Pancreas (tissue), 10 donors: ENCODE measurements at places on chromosomes 16 and 17. TPM values are rescaled to one million over a fixed set of nuclear protein-coding genes. Genes with fewer than 3 reads are reported as not detected.

Gene NOMO2
- 296 TPM for total RNA-seq

Gene VTN
- 14.5 TPM for total RNA-seq

Gene CCDC154
- 0.85 TPM for total RNA-seq

Gene CCL14
- total RNA-seq: 6.1 TPM

- H3K36me3 ChIP-seq: no peaks in the 10 kb centered on the region
- H3K27ac ChIP-seq: no peak overlapping the region
- H3K4me3 ChIP-seq: no peak overlapping the region
Measured at GRCh38 chr16:53216798-53217197, 162.0 kb downstream of the CHD9 start.

DNA sequence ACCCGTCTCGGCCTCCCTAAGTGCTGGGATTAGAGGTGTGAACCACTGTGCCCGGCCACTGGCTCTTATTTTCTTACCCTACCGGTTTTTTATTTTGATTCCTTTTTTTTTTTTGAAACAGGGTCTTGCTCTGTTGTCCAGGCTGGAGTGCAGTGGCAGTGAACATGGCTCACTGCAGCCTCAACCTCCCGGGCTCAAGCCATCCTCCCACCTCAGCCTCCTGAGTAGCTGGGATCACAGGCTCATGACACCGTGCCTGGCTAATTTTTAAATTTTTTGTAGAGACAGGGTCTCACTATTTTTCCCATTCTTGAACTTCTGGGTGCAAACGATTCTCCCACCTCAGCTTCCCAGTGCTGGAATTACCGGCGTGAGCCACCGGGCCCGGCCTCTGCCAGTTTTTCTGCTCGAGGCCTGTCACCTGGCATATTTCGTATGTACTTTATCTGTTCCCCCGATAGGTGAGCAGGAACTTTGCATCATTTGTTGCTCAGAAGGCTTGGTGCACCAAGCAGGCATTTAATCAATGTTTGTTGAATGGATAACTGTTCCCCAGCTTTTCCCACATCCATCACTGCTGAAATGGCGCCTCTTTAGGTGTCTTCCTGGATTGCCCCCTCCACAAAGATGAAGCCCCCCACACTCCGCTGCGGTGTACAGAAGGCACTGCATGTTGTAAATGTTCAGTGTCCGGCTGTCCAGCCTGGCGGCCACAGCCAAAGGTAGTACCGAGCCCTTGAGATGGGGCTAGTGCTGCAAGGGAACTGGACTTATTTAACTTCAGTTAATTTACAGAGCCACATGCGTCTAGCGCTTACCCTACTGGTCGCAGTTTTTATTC lies 858 bp upstream of the TELO2 start:
- H3K27me3 ChIP-seq: no peaks in the 10 kb centered on the region
- peak overlapping the region; percentile 76 for H3K4me3 ChIP-seq
- no peak for DNase-seq
- peaks cover 10% of the 10 kb centered on the region for H3K4me1 ChIP-seq
- H3K36me3 ChIP-seq: no peaks in the 10 kb centered on the region
- H3K27ac ChIP-seq: peak overlapping the region; percentile 81
